ENCODE measurements at places on chromosomes 2 and 18.

DNA sequence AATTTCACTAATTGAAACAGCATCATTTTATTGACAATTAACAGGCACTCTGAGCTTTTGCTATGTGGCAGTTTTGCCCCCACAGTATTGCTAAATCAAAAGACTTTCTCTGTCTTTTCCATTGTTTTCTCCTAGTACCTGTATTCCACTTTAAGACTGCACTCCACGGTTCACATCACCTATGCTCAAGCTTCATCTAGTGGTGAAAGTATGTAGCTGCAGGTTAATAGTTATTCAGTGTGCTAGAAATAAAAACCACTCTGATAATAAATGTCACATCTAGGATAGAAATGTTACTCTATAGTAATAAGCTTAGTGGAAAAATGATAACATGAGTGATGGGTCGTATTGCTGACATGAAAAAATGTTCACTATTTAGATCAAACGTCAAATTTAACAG, 24.6 kb downstream of the ARL6IP6 start:
- DNase-seq: peak; percentile 6

DNA sequence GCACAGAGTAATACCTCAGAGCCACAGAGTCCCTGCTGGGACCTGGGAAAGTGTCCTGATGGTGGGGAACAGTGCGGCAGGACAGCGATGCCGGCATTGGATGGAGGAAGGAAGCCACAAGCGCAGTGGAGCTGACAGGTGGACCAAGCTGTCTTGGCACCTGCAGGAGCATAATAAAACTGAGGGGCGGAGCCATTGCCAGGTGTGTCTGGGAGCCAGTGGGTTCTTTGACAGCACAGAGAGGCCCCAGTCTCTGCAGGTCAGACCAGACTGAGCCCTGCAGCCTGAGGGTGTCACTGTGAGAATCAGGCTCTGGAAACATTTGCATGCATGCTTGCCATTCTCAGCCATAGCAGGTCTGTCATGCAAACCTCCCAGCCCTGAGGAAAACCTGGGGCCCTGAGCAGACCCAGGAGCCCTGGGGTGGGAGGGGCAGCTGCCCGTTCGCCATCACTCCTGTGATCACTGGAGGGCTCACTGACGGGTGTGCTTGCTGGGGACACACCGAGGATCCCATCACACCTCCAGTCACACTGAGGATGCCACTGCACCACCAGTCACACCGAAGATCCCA, 210.5 kb upstream of the HDAC4 start:
- DNase-seq: no peak

- DNase-seq: no peak
Measured at GRCh38 chr18:70183441-70183840, 22.0 kb downstream of the RTTN start.

DNA sequence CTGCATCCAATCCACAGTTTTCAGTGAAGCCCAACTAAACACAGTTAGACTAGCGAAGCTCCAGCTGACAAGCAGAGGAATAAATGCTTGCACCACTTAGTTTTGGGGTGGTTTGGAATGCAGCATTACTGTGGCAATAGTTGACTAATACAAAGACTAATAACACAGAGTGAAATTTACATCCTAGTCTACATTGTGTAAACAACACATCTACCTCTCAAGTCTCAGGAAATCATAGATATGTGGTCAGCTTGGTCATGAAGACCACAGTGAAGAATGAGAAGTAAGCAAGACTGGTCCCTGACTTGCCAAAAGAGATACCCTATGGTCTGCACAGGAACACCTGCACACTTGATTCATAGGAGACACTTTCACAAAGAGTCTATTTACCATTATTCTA, 155.1 kb upstream of the TANK start:
- no peak for DNase-seq

All from NCI-H748 treated with DMSO at 0.1 percent for 48 hours (cell line).